ENCODE measurements at places on chromosomes 2 and 18.

- no peak for DNase-seq
Measured at GRCh38 chr2:72204156-72204785, 56.6 kb upstream of the CYP26B1 start.

GRCh38 chr2:175309799-175310198 lies 128.3 kb upstream of the ATP5MC3 start:
- DNase-seq = no peak

GRCh38 chr2:100250645-100251044 lies 71.7 kb downstream of the LONRF2 start:
- no peak for DNase-seq

GRCh38 chr2:137254052-137254451 lies 488.7 kb downstream of the THSD7B start:
- DNase-seq = no peak

GRCh38 chr2:16155366-16155765 lies 215.0 kb downstream of the MYCN start:
- no peak for DNase-seq

DNA sequence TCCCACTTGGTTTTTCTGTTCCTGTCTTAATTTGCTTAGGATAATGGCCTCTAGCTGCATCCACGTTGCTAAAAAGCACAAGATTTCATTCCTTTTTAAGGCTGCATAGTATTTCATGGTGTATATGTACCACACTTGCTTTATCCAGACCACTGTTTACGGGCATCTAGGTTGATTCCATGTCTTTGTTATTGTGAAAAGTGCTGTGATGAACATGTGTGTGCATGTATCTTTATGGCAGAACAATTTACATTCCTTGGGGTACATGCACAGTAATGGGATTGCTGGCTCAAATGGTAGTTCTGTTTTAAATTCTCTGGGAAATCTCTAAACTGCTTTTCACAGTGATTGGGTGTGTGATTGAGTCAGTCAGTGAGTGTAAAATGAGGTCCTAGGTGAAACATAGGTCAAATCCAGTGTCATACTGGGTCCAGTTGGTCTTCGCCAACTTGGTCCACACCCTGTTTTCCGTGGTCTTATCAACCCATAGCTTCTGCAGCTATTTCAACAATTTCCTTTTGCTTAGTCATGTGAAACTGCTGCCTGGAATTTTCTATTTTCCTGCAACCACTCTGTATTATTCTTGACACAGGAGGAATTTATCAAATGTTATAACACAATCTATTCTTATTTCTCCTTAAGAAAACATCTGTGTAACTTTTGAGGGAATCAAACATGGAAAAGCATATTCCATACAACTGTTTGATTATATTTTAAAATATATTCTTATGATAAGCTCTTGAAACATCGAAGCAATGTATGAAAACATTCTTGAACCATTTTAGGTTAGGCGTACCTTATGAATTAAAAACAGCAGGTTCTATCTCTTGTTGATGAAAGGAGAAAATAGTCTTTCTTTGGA lies 82.9 kb downstream of the ADCYAP1 start:
- no peak for DNase-seq

DNA sequence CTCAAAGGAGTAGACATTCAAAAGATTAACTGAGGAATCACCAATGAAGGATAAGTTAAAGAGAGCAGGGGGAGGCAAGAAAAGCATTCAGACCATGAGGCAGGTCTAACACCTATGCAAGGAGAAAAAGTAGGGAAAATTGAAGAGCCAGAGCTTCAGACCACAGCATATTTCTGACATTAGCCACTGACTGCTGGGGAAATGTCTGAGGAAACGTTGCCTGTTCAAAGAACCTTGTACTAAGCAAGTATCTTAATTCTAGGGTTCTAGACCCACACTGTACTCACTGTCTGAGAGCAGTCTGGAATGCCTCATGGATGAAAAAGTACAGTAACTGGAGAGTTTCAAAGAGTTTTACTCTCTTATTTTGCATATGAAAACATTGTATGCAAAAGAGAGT lies 39.5 kb upstream of the TFPI start:
- no peak for DNase-seq

DNA sequence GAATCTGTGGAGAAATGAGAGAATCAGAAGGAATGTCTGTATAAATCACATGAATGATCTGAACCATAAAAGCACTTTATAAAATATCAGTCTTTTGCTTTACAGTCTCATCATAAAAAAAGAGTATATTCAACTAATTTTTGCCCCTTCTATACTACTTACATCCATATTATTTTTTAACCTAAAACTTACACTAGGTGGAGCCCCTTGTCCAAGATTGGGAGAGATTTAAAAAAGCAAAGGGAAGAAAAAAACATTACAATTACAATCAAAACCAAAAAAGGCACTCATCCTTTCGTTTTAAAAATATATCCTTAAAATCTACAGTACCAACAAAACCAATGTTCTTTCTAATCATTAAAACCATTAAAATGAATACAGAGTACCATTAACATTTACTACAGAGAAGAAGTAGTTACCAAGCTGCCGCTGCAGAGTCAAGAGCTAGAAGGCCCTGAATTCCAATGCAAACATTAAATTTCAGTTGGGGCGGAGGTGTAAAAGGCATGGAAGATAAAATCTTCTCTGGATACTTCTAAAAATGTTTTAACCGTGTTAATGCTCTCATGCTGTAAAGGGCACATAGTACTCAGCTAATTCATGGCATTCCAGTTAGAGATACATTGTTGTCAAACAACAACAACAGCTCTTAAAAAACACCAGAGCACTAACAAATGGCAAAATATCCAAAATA lies 56.7 kb upstream of the EPB41L3 start:
- no peak for DNase-seq

- no peak for DNase-seq
Measured at GRCh38 chr2:66602341-66602740, 167.4 kb downstream of the MEIS1 start.
